Globus pallidus (tissue), 1 donor: ENCODE measurements at places on chromosomes 7 and 10.

DNA sequence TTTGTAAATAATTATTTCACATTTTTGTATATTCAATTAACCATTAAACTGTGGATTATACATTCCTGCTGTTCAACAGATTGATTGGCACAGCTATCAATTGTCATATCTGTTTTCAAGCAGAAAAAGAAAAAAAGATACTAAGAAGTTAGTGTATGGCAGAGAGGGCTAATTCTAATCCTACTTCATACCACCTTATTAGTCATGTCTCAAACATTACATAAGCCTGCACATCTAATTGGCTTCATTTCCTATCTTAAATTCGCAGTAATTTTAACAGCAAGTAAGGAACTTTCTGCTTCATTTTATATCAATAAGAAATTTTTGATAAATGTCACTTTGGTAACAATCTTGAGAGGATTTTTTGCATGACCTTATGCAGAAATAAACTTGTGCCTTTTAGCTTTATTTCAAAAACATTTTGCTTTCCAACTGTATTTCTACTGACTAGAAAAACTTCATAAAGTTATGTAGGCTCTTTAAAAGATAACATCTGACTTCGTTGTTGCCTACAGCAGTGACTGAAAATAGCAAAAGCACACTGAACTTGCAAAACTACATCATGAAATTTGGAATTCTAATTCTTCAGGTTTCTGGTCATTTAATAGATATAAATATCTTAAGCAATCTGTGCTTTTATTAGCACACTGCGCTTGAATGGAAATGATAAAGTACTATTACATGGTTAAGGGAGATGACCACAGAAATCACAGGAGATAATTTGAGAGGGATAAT is 111.5 kb downstream of the SEMA3C start:
- no peak for DNase-seq

GRCh38 chr7:26052706-26053105 is 99.3 kb upstream of the NFE2L3 start:
- no peak for DNase-seq

DNA sequence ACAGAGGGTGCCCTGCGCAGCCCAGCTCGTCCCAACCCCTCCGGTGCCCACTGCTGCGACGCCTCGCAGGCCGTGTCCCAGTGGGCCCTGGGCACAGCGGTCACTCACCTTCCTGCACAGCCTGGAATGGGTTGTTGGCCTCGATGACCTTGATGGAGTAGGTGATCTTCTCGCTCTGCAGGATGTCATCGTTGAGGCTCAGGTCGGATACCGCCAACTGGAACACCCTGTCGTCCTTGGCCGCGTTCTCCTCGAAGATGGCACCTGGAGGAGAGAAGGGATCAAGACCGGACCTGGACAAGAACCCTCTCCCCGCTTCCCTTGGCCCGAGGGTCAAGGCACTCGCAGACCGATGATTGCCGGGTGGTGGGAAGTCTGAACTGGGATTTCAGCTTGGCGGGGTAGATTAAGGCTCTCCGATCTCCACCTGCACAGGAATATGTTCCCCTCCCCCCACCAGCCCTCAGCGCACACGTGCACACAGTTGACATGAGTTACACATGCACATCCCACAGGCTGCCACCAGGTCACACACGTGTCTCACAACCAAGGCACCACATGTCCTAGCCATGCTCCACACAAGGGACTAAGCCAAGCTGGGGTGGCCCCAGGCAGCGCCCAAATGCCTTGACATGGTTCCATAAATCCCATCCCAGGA is 2.6 kb downstream of the GRID1 start:
- DNase-seq, result no peak

- DNase-seq, result no peak
These were observed 31.9 kb downstream of the BEND7 start for GRCh38 chr10:13496931-13497330.

- no peak for DNase-seq
These were observed 72.2 kb downstream of the VTI1A start for GRCh38 chr10:112519133-112519761.

DNA sequence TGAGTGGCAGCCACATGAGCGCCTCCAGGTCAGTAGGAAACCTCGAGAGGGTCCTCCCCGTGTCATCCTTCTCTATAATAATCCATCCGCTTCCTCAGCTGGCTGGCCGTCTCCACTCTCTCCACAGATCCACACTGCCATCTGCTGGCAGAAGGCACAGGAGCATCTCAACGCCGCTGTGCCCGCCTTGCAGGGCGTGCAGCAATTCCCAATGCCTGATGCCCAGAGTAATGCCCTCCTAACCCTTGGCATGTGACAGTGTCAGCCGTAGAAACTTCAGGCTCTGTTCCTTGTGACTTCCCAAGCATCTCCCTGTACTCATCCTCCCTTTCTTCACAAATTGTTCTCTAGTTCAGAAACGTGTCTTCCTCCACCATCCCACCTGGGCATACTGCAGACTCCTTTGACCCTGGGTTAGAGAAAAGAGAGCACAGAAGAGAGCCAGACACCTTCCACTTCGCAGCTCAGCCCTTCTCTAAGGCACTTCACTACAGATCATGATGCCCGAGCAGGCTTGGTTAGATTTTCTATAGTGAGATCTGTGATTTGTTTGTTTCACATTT is 70.8 kb downstream of the XPNPEP1 start:
- DNase-seq, result peak; percentile 57

DNA sequence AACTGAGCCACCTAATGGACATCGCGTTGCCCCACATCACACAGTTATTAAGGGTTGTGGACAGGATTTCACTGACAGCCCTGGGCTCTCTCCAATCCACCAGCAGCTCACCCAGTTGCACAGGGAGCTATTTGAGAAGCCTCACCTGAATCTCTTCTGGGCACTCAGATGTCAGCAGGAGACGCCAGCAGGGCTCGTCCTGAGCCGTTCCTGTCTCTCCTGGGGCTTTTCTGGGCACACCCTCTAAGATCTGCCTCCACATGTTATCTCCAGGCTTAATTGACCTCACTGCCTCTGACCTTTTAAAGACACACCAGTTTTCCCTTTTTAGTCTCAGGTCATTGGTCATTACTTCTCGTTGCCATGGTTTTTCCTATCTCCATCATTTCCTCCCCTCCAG is 63.0 kb downstream of the GRID1 start:
- DNase-seq, result no peak

- DNase-seq, result no peak
These were observed 22.4 kb upstream of the GPR146 start for GRCh38 chr7:1021931-1022330.

GRCh38 chr10:67696029-67696428 is at the start of gene CTNNA3:
Gene CTNNA3, minus strand, starts transcription at chr10:67696195.
- DNase-seq, result no peak

GRCh38 chr10:69242852-69243212 is 22.7 kb downstream of the HKDC1 start:
- peak; percentile 95 for DNase-seq

DNA sequence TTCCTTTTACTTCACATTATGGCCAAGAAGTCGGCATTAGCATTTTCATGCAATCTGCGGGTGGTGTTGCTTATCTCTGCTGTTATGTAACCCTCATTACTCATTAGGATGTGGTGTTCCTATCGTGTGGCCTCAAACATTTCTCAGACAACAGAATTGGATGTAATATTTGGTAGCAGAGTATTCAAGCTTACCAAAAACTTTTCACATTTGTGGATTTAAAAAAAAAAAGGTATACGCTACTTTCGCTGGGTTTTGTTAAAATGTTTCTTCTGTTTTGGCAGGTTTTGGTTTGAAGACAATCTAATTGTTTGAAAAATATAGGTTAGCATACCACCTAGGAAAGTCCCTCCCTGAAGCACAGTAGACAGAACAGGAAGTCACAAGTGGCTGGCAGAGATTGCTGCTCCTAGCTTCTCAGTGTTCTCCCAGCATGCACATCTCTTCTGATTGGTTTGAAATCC is 128.8 kb downstream of the GATA3 start:
- no peak for DNase-seq

DNA sequence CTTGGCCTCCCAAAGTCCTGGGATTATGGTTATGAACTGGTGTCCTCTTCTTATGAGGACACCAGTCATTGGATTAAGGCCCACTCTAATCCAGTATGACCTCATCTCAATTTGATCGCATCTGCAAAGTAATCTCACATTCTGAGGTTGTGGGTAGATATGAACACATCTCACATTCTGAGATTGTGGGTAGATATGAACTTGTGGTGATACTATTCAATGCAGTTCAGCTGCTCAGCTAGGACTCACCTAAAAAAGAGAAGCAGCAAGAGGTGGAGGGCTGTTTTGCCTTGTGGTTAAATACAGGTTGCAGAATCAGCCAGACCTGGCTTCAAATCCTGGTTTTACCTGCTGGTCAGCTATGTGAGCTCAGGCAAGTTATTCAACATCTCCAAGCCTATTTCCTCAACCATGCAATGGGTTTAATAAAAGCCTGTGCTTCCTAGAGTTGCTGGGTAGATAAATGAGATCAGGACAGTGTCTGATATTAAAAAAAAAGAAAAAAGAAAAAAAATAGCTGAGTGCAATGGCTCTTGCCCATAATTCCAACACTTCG is 8.5 kb upstream of the BAG3 start:
- DNase-seq, result no peak

- DNase-seq, result no peak
These were observed 93.3 kb upstream of the AGBL3 start for GRCh38 chr7:134892963-134893362.

DNA sequence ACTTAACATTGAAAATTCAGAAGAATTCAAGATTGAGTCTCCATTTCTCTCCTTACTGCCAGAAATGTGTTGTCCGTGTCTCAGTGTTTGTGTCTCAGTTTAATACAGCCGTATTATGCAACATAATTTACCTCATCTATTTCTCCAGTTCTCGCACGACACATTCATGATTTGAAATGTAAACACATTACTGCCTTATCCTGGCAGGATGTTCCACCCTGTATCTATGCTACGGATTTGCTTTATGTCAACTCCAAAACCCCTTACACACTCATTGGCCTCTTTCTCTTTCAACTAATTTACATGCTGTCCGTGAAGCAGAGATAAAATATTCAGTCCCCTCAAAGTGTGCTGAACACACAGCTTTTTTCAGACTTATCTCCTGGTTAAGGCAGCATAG is 653.7 kb upstream of the SEMA3D start:
- no peak for DNase-seq

- DNase-seq, result no peak
These were observed 20.2 kb downstream of the BAG3 start for GRCh38 chr10:119671381-119671780.

GRCh38 chr7:84368122-84368521 is 173.5 kb upstream of the SEMA3A start:
- no peak for DNase-seq

GRCh38 chr7:966291-967069 is 8.9 kb downstream of the COX19 start:
- no peak for DNase-seq

GRCh38 chr7:155223503-155223902 is 74.2 kb upstream of the INSIG1 start:
- no peak for DNase-seq
